ENCODE measurements at places on chromosomes 3 and 15. TPM values are rescaled to one million over a fixed set of nuclear protein-coding genes. Genes with fewer than 3 reads are reported as not detected.

DNA sequence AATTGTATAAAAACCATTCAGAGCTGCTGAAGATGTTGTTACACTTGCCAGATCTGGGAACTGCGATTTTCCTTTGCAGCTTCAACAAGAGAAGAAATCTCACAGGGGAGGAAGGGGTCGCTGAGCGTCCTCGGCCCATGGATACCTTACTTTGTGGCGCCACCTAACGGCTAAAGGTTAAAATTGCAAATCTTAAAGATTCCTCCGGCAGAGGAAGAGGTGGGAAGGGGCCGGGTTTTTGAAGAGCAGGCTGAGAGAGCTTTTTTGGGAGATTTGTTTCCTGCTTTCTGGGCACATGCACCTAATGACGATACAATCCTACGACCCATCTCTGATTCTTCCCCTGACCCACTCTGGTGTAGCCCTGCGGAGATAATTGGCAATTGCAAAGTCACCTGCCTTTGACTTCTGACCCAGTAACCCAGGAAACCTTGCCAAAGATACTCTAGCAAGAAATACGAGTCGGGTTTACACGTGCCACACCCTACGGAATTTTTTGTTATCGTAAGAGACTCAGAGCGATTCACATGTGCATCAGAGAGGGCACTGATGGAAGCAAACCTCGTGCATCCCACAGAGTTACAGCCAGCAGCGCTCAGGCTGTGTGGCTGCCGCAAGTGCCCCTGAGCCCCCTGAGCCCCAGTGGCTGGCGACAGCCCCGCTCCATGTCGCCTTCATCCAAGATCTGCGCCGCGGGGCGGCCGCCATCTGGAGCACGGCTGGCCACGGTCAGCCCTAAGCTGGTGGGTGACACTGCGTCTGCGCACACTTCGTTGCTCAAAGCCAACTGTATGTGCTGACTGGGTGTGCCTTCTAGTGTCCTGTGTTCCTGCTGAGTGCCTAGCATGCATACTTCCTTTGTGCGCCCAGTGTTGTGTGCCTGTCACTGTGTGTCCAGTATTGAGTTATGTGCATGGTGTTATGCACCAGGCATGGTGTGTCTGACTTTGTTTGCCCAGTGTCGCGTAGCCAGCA, 55.2 kb upstream of the CHRNA7 start:
- no peak for DNase-seq

DNA sequence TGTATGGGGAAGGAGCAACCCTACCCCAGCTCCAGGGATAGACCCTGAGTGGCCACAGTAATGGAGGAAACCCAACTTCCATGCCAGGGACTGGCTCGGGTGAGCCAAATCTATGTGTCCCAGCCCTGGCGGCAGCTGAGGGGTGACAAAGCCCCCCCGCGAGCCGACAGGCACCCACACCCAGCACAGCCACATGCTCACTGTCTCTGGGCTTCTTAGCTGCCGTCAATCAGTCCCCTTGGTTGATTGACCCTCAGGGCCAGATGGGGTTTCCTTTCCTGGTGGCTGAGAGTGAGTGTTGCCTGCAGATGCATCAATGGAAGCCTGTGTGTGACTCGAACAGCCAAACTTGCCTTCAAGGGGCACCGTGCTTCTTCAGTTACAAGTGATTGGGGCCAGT, 2.1 kb upstream of the OCA2 start:
- DNase-seq: no peak

DNA sequence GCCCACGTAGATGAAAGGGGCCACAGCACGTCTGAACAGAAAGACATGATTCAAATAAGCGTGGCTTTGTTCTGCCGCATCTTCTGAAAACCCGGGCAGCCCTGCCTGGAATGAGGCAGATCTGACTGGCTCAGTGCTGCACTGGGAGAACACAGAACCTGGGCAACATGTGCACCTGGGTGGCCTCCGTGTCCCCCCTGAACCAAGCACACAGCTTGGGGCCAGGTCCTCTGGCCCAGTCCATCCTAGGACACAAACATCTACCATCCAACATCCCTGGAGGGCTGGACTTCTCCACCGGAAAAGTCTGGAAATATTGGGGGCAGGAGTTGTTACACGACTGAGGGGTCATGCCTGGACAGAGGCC, 119.4 kb downstream of the ADAMTS17 start:
- DNase-seq: no peak

DNA sequence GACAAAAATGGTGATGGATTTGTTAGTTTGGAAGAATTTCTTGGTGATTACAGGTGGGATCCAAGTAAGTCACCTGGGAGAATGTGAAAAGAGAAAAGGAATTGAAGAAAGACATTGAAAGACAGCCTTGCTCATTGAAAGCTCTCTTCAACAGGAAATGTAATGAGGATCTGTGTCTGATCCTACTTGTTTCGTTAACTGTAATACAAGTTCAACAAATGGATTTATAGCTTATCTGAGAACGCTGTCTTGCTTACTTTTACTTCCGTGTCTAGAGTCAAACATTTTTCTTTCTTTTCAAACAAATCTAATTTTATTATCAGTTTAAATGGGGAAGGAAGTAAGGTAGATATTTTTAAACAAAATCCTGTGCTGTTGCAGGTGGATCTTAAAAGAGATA, 15.9 kb downstream of the RCN2 start:
- no peak for DNase-seq

- no peak for DNase-seq
These were observed 33.6 kb downstream of the SQOR start for GRCh38 chr15:45668386-45668785.

GRCh38 chr3:176919836-176920765, 277.2 kb downstream of the TBL1XR1 start:
- DNase-seq: no peak

DNA sequence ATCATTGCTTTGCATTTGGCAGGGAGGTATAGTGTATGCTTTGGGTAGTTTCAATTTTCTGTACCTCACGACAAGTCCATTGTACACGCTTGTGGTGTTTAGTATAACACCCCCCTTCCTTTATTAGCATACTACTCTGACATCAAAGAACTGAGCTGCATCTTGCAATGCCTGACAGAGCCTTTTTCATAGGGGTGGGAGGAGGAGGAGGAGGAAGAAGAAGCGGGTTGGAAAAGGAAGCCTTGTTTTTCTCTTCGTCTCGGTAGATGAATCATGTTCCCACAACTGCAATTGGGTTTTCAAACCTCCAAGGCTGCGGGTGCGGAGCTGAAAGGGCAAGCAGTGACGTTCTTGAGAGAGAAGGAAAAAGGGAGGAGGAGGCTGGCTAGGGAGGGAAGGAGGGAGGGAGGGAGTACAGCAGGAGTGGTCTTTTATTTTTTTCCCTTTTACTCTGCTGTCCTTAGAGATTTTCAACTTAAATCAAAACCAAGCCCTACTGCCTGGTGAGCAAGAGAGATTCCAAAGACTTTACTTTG, 175.7 kb downstream of the KLHL25 start:
- DNase-seq: peak; percentile 83

The SPINK8 gene
- total RNA-seq: not detected

The AMT gene
- 4.9 TPM for total RNA-seq

The TRPM1 gene
- total RNA-seq: not detected

The ST3GAL6 gene
- 0.88 TPM for total RNA-seq

The GPR15 gene
- total RNA-seq: 0.91 TPM

The RPL29 gene
- total RNA-seq: 1,761 TPM

The GOLIM4 gene
- total RNA-seq: 4.2 TPM

All from activated naive CD4-positive, alpha-beta T cell treated with anti-CD3 and anti-CD28 coated beads, Interleukin-2, amount 50 U/mL, for 72 hours (primary cell).